ENCODE measurements at places on chromosomes 3 and 15.

DNA sequence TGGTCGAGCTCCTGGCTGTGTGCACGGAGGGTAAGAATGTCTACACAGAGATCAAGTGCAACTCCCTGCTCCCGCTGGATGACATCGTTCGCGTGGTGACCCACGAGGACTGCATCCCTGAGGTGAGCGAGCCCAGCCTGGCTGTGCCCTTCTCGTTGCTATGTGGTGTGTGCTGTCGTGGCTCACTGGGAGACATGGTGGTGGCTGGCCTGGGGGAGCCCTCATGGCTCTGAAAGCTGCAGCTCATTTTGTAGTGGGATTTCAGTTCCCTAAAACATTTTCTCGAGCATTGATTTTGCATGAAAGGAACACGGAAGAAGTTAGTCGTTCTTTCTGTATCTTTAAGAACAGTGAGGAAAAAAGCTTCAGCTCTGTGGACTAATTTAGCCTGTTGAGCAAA, 200.5 kb downstream of the ITPR1 start:
- no peak for DNase-seq

GRCh38 chr15:85759376-85759775, 35.3 kb downstream of the KLHL25 start:
- no peak for DNase-seq

DNA sequence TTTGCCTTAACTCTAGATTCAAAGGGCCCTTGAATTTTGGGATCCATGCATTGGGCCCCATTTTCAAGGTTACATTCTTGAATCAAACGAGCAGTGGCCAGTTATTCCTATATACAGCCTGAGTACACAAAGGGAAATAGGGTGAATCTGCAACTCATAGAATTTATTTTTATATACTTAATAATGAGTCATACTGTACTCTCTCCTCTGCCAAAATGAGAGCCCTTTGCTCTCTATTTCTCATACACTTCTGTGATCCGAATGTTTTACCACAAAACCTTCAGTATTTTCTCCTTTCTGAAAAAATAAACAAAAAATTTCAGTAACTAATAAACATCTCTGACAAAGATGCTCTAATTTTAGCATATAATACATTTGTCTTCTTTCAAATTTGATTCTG, 116.7 kb downstream of the SERPINI1 start:
- DNase-seq = no peak

DNA sequence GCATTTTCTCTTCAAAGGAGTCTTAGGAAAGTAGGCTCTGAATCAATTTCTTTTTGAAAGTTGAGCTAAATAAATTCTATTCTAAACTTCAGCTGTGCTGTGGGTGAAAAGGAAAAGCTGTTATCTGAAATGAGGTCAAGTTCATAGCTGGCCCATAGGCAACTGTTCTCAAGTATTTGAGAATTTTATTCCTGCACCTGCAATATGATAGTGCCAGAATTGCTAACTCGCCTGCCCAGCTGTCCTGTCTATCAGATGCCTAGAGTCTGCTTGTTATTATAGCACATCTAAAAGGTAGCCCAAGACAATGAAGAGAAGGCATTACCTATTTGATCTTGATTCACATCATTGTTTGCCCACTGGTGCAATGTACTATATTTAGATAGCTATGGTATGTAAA, 798.7 kb downstream of the DIPK2A start:
- no peak for DNase-seq

All from HTR-8/SVneo (cell line).